ENCODE measurements at places on chromosomes 3 and 15.

GRCh38 chr3:105385179-105385578, 18.5 kb downstream of the ALCAM start:
- DNase-seq, result no peak

DNA sequence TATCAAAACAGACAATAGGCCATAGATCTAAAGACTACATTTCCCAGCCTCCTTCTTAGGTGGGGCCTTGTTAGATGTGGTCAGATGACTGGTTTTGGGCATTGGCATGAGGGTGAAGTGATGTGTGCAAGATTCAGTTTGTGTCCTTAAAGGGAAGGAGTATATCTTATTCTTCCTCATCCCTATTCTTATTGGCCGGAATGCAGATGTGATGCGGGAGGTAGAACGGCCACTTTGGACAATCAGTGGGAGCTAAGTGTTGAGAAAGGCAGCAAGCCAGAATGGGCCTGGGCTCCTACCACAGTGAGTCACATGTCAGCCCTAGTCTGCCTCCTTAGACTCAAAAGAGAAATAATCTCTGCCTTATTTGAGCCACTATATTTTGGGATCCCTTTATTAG, 89.8 kb upstream of the MEX3B start:
- DNase-seq, result no peak

- DNase-seq, result no peak
Measured at GRCh38 chr3:32245200-32245599, 6.7 kb downstream of the CMTM8 start.

GRCh38 chr3:186185194-186185787, 76.4 kb upstream of the ETV5 start:
- no peak for DNase-seq

- no peak for DNase-seq
Measured at GRCh38 chr3:150411106-150411460, 3.0 kb downstream of the TSC22D2 start.

DNA sequence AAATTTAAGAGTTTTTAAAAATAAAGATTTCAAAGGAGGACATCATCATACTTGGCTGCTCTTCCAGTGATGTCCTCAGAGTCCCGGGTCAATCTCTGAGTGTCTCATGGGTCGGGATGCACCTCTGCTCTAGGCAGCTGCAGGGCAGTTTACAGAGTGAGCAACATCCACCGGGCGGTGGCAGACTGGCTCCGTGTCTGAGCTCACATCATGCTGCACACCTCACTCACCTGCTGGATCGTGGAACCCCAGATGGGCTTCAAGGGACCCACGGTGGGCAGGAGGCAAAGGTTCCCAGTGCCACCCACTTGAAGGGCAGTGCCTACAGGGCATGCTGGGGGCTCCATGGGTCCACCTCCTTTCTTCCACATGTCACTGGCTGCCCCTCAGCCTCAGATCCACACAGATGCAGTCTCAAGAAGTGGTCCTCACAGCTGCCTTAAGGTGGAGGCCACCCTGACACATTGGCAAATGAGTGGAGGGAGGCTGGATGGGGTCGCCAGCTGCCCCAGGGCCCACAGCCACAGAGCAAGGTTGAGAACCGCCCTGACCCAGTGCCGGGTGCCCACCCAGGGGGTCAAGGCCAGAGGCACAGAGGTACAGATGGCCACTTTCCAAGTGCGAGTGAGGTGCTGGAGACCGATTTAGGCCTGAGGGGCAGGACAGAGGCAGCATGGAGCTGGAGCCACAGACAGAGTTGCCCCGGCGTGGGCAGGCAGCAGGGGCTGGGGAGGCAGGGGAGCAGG, 25.2 kb downstream of the CYFIP1 start:
- DNase-seq, result no peak

GRCh38 chr3:133127381-133127780, 89.2 kb downstream of the TMEM108 start:
- DNase-seq, result no peak

DNA sequence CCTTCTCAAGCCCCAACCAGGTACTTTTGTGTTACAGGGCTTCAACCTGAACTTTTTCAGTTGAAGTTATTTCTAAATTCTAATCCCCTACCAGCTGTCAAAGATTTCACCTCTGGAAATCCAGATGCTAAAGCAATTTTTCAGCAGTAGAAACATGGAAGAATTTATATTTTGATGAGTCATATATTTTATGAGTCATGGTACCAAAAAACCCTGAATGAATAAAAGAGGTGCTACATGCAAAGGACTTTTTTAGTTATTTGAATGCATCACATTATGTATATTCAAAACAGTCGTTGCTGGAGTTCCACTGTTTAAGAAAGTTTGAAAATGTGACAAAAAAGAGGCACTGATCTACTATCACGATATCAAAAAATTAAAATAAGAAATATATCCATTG, 96.0 kb upstream of the ZNF385D start:
- no peak for DNase-seq

DNA sequence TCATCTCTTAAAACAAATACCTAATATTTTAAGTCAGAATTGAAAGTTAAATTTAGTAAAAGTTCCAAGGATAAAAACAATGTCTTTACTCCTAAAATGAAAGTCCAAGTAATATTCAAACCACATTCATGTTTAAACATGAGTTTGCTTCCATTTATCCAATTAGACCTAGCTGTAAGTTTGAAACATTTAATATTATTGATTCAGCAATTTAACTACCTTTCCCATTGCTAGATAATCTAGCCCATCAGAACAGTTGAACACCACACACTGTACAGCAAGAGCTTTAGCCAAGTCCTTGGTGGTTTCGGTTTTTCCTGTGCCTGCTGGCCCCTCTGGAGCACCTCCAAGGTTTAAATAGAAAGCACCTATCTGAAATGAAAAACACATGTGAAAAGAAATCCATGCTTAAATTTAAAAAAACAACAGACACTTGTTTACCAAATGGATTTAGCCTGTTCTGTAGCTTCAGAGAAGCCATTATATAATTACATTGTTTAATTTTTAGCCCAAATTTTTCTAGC, 97.8 kb downstream of the DNAH12 start:
- no peak for DNase-seq

DNA sequence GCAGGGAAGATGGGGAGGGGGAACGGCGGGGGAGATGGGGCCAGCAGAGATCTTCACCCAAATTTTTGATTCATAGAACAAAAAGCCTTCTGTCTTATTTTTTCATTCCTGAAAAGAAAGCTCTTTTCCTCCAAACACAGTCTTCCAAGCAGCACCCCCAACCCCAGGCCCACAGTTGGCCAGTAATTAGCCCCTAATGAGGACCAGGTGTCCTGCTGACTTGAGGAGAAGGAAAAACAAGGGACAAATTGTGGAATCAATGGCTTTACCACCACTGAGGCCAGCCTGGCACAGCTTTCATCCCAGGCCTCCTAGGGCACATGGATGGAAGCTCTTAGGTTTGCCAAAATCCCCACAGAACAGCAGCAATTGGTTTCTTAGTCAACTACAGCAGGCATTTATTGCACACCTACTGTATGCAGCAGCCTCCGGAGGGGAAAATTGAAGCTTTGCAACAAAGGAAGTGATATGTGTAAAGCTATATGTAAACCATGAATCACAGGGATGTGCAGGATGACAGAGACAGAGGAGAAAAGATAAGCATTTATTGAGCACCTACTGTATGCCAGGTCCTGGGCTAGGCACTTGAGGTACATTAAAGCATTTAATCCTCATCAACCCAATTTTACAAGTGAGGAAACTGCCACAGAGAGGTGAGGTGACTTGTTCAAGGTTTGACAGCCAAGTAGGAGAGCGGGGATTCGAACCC, 199.5 kb downstream of the TBC1D2B start:
- no peak for DNase-seq

DNA sequence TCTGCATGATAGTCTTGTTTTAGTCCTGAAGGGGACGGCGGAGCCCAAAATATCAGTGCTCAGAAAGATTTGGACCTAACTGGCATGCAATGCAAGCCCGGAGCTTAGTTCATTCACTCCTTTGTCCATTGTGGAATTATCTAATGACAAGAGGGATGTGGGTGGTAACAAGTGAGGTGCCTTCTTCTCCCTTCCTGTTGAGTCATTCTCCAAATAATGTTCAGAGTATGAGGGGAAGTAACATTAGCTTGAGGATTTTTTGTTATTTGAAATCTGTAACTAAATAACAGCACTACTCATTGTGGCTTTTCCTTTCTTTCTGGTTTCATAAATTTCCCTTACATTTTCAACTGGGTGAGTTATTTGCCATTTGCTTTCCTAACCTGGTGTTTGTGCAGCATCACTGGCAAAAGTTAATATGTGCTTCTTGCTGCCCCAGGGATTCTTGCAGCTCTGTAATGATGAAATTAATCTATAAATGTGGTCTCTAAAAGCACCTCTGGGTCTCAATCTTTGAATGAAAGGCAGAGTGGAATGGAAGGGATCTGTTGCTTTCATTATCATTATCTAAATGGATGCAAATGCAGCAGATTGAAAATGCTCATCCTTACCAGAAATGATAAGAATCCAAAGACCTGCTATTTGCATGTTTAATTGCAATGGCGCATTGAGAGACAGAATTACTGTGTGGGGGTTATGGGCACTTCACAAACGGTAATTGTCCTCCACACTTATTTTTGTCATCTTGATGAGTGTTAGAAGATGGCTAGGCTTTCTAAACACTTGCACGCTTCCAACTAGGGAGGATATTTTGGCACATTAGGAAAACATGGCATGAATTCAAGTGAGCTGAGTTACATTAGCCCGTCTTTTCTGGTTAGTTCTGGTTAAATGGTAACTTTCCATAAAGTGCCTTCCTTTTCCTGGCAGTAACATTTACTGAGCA, 89.9 kb upstream of the MITF start:
- no peak for DNase-seq

DNA sequence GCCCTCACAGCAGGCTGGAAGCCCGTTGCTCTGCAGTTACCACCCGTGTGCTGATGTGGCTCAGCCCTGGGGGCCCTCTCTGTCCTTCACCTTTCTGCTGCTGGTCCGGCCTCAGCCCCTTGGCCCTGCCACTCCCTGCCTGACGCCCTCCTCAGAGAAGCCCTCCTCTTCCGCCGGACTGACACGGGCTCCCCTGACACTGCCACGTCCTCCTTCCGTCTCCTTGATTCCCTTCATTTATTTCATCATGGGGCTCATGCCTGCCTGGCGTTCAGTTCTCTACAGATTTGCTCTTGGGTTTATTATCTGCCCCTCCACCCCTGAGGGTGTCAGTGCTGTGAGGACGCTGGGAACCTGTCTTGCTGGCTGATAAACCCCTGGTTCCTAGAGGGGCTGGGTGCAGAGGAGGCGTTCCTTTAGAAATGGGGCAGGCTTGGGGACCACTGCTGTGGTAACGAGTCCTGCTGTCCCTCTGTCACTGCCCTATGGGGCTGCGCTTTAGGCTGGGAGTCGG, 19.6 kb downstream of the FBLN2 start:
- no peak for DNase-seq

GRCh38 chr3:16429086-16429485, 84.4 kb downstream of the RFTN1 start:
- DNase-seq, result no peak

DNA sequence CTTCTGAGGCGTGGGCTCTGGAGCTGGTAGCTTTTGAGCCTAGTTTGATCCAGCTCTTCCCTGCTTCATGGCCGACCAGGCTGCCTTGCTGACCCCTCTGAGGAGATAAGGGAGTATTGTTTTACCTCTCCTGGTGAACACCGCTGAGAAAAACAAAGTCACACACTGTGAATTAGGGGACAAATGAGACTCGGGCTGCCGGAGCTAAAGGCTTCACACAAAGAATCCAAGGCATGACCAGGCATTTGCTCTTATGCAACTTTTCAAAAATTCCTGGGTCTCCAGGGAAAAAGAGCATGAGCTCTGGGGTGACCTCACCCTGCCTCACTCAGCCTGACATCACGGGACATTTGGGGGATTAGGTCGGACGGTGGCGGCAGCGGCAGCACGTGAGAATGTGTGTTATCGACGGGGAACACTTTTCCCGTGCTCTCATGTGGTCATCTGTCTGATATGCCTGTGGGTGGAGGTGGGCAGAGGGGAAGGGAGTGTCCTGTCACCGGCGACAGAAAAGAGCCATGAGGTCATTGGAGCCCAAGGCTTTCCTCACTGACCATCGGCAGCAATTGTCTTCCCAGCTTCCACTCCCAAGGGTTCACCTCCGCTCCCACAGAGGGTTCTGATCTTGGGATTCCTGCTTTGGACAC, 61.0 kb downstream of the TMEM44 start:
- no peak for DNase-seq

GRCh38 chr15:69979262-69979661, 118.5 kb downstream of the TLE3 start:
- no peak for DNase-seq

GRCh38 chr15:68993276-68993675, 21.2 kb upstream of the NOX5 start:
- no peak for DNase-seq

DNA sequence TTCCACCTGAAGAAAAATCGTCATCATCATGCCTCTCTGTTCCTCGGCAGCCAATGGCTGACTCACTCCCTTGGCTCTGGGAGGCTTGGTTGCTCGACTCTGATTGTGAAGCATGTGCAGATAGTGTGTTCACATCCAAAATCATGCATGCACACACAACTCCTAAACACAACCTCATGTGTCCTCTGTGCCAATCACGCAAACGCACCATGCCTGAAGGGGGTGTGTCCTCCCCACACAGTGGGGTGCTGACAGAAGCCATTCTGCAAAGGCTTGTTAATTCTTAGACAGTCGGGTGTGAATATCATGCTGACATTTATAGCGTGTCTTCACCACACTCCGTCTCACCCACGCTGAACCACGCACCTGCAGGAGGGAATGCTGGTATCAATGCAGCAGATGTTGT, 11.4 kb upstream of the CCDC174 start:
- no peak for DNase-seq

- no peak for DNase-seq
Measured at GRCh38 chr15:68279779-68280753, 2.5 kb downstream of the FEM1B start.

DNA sequence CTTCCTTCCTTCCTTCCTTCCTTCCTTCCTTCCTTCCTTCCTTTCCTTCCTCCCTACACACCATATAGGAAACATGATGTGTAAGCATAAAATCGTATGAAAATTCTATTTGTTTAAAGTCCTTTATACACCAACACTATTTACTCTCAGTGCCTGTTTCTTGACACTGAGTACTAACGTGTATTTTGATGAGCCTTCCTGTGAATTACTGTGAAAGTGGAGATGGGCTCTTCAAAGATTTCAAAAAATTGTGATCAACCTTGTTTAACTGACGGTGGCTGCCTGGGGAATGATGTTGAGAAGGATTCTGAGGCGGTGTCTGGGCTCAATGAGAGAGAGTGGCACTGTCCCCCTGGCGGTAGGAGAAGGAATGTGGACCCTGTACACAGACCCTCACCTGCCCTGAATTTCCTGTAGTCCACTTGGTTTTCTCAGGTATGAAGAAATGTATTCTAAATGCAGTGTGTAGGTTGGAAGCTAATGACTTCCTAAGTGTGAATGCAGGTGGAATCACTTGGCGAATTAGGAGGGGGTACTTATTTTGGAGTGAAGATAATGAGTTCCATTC, 237.9 kb downstream of the GAP43 start:
- no peak for DNase-seq

All from activated CD4-positive, alpha-beta T cell treated with anti-CD3 and anti-CD28 coated beads for 4 hours (primary cell).